Stimulated activated CD4-positive, alpha-beta T cell treated with anti-CD3 and anti-CD28 coated beads, Interleukin-12 subunit alpha, Interleukin-12 subunit beta, amount 100 ng/mL, for 4 hours (primary cell): ENCODE measurements at places on chromosomes 5 and 9.

- no peak for DNase-seq
Measured at GRCh38 chr5:170597109-170597751, 93.4 kb downstream of the KCNIP1 start.

GRCh38 chr9:89706731-89707191 lies 101.9 kb downstream of the GADD45G start:
- DNase-seq, result no peak

GRCh38 chr5:12245429-12245828 lies 341.2 kb upstream of the CTNND2 start:
- no peak for DNase-seq

- DNase-seq, result no peak
Measured at GRCh38 chr5:149221326-149221725, 50.3 kb upstream of the AFAP1L1 start.

DNA sequence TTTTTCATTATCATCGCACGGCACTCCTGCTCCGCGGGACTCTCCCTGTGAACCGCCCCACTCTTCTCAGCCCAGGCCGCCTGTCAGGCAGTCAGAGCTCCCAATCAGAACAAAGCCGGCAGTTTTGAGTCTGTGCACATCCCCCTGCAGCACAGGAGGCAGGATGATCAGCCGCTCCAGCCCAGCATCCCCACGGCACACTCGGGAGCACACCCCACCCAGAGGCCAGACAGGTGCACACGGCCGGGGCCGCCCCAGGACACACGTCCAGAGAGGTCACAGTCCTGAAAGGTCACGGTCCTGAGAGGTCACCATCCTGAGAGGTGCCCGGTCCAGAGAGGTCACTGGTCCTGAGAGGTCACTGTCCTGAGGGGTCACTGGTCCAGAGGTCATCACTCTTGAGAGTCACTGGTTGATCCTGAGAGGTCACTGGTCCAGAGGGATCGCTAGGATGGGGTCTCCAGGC lies 8.4 kb downstream of the TPPP start:
- no peak for DNase-seq

GRCh38 chr5:9547122-9547947 lies 1.5 kb upstream of the SEMA5A start:
- DNase-seq, result no peak

DNA sequence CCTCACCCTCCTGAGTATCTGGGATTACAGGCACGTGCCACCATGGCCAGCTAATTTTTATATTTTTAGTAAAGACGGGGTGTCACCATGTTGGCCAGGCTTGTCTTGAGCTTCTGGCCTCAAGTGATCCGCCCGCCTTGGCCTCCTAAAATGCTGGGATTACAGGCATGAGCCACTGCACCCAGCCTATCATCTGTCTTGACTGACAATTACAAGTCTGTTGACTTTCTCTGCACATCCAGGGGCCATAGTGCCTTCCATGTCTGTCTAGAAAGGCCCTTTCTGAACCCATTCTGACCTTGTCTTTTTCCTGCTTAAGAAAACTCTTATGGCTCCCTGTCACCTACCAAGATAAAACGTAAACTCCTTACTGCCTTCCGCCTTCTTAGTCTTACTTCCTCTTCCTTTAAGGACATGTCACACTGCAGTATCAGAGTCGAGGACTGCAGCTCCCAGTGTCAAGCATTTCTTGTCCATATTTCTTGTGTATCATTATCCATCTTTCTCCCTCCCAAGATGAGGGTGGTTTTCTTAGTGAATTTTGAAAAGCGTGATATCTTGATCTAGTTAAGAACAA lies 49.9 kb upstream of the SHB start:
- DNase-seq, result no peak

DNA sequence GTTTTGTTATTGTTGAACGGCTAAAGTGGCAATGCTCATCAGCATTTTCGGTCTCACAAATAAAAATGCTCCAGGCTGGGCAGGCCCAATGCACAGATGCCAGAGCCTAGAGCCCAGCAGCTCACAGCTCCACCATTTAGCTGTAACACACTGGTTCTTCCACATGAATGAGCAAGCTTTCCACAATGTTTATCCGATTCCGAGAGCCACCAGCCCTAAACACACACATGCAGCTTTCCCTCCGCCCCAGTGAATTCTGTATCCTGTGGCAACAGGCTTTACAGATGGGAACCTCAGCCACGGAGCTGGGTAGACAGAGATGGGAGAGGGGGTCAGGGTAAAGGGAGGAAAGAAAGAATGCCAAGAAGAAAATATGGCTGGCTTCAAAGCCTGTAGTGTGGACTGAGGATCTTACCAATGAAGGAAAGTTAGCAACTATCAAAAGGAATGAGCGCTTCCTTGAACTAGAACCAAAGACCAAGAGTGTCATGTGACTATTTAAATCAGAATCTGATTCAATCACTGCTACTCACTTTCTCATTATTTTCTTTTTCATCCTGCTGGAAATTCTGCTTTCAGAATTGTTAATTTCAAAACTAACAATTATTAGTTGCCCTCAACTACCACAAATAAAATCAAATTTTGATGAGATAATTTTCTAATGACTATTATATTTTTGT lies 77.1 kb downstream of the MRPS27 start:
- no peak for DNase-seq

GRCh38 chr5:72525816-72526215 lies 18.6 kb upstream of the ZNF366 start:
- no peak for DNase-seq
